ENCODE measurements at places on chromosomes 5 and 9.
A peak's percentile ranks its signal among the peaks of the same experiment; 100 is the strongest.

GRCh38 chr9:95499847-95500246 lies 16.9 kb downstream of the PTCH1 start:
- DNase-seq: no peak

GRCh38 chr9:136977223-136977622 lies at the start of gene PTGDS:
PTGDS (plus strand) TSS chr9:136977504; CDS start chr9:136977579, 75 bp downstream.
- DNase-seq: no peak

- DNase-seq: no peak
Measured at GRCh38 chr5:34608859-34609648, 47.1 kb upstream of the RAI14 start.

- no peak for DNase-seq
Measured at GRCh38 chr9:71058660-71059059, 62.8 kb downstream of the TRPM3 start.

DNA sequence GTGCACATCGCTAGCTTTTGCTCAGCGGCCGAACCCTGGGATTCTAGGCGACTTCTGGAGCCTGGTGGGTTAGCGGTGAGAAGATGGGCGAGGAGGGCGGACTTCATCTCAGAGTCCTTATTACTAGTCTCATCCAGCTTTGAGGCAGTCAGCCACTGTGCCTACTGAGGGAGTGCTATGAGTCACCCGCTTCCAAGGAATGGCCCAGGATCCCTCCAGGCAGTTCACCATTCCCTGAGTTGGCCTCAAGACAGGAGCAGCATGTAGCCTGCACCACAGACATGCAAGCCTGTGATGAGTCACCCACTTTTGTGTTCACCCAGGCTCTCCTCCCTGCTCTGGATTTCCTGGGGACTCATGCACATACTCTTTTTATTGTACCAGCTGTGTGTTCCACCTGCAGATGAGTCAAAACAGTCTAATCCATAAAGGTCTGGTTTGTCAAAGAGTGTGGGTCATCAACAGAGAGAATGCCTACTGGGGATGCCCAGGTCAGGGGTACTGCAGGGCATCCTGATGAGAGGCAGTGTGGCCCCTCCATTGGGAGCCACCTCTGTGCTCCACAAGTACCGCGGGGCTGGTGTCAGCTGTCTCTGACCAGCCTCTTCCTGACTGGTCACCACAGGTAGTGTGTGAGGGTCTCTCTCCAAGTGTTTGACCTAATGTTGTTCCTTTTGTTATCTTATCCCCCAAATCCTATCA lies 20.2 kb downstream of the SLC22A5 start:
- DNase-seq: peak; percentile 44

GRCh38 chr5:106020894-106021293 lies 1649.8 kb downstream of the EFNA5 start:
- no peak for DNase-seq

DNA sequence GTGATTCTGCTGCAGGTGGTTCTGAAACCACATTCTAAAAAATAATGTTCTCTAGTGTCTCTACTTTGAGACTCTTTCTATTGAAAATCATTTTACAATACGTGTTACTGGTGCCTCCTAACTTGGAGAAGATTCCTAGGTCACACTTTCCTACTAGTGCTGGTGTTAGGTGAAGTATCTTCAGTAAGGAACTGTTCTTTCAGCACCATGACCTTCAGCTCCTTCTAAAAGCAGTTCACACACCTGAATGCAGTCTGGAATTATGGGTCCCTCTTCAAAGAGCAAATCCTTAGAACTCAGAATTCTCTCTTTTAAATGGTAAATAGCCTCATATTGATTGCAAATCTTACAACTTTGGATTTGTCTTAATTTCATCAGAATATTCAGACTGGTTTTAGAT lies 10.6 kb upstream of the DPYSL3 start:
- no peak for DNase-seq

GRCh38 chr5:109281136-109281690 lies 128.6 kb downstream of the PJA2 start:
- DNase-seq: no peak

DNA sequence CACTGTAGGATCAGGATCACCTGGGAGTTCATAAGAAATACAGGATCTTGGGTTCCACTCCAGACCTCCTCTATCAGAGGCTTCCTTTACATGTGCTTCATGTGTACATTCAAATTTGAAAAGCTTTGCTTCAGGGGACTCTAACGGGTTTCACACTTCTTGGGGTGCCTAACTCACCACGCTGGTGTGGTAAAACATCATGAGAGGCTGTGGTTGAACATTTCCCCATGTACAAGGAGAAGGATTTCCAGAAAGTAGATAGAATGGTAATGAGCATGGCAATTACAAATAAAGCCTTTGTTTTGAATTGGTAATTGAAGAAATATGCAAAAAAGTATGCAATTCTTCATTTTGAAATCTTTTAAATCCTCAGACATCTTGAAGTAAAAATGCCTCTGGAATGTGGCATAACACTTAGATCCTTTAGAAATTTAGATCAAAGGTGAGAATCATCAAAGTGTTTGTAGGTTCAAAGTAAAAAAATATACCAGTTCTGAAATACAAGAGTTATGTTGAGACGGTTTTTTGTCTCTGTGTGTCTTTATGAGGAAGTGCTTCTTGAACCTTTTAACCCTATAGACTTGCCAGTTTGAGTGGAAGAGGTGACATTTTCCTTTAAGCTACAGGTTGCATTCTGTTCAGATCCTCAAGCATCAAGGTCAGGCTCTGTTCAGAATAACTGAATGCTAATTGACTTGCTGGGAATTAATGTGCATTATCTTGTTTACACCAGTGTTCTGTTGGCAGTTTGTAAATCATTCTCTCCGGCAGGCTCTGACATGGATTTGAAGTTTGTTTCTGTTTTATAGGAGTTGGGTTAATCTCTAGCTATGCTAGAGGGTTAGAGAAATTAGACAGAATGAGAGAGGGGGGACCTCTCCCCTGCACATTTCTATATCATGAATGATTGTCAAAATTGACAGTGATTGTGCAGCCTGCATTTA lies 415.3 kb downstream of the MAN2A1 start:
- no peak for DNase-seq

DNA sequence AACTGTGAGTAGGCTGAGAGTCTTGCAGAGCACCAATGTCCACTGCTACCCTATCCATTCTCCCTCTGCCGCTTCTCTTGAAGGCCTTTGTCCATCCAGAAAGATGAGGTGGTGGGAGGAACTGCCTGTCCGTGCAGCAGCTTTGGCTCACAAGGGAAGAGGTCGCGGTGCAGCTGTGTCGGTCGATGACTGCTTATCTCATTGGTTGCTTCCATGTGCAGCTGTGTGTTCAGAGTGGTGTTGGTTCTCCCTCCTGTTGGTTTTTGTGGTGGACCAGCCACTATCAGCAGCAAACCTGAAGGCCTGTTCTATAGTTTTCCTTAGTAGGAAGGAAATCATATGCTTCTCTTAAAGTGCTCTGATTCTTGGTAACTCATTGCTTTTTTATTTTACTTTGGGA lies 40.7 kb downstream of the SPTAN1 start:
- no peak for DNase-seq

DNA sequence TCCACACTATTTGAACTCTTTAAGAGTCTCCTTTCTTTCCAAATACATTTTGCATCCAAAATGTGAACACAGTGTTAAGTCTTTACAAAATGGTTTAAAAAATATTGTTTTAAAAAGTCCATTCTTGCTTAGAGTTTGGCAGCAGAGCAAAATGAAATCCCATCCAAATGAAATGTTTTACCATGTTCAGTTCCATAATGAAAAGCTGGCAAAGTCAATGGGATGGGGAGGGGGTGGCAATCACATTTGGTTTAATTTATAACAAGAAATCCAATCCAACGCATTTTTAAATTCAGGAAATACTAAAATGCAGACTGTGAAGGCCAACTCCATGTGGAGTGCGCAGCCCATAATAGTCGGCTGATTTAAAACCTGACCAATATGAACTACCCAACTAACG lies 39.4 kb downstream of the MRPL36 start:
- no peak for DNase-seq

DNA sequence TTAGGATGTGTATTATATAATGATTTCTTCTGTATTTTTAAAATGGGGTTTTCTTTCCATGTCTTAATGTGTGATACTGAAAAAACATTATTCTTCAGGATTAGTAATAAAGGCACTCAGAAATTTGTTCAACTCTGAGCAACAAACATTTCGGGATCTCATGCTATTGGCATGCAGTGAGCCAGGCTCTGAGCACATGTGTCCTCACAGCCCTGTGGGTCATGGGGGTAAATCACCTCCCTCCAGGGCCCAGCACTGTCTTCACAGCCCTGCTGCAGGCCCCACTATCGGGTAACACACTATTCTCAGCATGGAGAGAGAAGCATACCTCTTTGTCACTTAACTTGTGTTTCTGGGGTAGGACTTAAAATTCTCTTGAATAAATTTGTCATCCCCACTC lies 14.0 kb downstream of the TMEM174 start:
- no peak for DNase-seq
